AG08396 (cell line): ENCODE measurements at places on chromosomes 13 and 19.

DNA sequence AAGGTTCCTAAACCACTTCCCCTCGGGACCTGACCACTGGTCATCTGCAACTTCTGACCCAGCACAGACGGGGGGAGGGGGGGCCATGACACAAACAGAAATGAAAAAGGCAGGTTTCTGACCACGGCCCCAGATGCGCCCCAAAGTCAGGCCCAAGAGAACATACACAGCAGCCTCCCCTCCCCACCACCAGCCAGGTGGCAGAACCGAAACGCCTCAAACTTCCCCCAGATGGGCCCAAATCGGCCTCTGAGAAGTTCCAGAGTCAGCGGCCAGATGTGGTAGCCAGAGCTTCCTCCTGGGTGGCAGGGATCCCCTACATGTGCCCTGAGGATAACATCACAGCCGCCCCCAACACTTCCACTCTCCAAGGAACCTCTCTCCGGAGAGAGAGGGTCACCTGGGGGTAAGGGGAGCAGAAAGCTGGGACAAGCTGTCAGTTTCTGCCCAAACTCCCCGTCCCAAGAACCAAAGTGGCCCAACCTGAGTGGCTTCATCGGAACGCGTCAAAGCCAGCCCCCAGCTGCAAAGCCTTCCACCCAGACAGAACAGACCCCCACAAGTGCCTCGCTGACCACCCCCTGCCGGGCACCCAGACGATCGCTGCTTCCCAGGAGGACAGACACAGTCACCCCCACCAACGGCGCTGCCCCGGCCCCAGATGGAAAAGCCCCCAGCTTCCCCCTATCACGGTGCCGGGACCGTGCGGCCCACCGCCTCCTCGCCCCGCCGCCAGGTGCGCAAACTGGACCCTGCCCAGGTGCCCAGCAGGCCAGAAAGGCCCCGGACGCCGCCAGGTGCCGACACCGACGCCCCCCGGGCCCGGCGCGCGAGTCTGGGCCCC is 800 bp downstream of the ELL start:
- DNase-seq = no peak

GRCh38 chr19:14114854-14115253 is 2.7 kb downstream of the PRKACA start:
- peak; percentile 41 for DNase-seq

- no peak for DNase-seq
These were observed 252.2 kb upstream of the SLITRK6 start for GRCh38 chr13:86051134-86052103.

DNA sequence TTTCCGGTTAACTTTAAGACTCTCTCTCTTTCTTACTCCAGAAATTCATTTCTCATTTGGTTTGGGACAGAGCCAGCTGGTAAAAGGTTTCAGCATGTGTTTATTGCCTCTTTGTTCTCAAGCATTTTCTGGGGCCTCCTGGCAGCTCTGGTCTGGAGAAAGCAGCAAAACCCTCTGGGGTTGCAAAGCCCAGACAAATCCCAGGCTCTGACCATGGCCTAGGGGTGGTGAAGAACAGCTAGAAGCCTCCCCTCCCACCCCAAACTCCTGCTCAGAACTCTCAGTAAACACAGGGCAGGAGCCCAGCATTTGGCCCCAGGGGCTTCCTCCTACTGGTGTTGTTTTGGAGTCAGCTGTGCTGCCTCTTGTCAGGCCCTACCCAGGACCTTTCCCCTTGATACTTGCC is 124.2 kb upstream of the SERP2 start:
- DNase-seq = peak; percentile 24

- no peak for DNase-seq
These were observed 4.3 kb upstream of the UPK1A start for GRCh38 chr19:35661995-35662340.
